ENCODE measurements at places on chromosomes 1 and 21.

GRCh38 chr1:2235300-2235998 lies 7.3 kb downstream of the SKI start:
- DNase-seq: no peak

GRCh38 chr1:156668801-156669637 lies 8.2 kb downstream of the NES start:
- no peak for DNase-seq

DNA sequence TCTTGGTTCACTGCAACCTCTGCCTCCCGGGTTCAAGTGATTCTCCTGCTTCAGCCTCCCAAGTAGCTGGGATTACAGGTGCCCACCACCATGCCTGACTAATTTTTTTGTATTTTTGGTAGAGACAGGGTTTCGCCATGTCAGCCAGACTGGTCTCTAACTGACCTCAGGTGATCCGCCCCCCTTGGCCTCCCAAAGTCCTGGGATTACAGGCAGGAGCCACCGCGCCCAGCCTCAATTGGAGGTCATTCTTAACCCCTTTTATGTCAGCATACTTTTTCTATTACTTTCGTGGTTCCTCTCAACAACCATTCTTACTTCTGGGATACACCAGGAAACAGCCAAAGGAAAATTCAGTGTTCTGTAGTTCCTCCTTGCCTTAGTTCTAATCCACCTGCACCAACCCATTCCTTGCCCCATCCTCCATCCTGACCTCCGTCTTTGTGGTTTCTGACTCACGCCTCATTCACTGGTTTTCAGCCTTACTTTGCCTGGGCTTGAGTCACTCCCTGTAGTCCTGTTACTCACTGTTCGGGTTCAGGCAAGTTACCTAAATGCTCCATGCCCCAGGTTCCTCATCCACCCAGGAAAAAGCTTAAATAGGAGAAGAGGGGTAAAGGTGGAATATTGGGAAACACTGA lies 12.9 kb upstream of the BCL10 start:
- DNase-seq: no peak

- DNase-seq: no peak
Observed at GRCh38 chr21:37528150-37528937, 161.8 kb downstream of the DYRK1A start.

DNA sequence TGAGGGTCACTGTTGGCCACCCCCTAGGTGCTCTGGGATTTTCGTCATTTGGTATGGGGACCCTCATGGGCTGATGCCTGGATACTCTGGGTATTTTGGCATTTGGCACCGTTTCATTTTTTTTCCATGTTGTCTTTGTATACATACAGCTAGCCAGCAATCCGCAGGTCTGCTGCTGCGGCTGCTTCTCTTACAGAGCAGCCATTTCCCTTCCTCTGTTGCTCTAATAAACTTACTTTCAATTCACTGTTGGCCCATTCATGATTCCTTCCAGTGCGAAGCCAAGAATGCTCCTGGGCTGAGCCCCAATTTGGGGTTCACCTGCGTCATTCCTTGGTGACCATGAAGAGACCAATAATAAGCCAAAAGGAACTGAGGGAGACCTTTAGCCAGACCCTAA lies 21.5 kb downstream of the GON4L start:
- no peak for DNase-seq

DNA sequence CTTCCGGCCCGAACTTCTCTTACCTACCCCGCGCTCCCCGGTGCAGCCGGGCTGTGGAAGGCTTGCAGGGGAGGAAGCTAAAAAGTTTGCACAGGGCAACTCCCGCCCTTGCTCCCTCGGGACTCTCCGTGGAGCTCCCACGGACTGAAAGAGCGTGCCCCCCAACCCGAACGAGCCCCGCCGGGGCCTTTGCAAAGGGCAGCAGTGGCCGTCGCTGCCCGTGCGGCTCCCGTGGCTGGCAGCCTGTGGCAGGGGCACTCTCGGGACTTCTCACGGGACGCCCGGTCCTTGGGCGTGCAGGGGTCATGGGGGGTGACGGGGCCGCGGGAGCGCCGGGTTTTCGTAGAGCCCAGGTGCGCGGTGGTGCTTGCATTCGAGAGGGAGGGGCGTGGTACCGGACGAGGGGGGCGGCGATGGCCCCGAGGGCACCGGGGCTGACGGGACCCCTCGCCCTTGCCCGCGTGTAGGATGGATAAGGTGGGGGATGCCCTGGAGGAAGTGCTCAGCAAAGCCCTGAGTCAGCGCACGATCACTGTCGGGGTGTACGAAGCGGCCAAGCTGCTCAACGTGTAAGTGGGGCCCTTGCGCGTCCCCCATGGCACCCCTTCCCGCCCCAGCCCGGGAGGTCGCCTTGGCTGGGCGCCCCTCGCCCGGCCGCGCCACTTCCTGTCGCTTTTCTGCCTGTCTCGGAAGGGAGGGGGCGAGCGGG lies 711 bp downstream of the GADD45A start:
- peak; percentile 51 for DNase-seq

DNA sequence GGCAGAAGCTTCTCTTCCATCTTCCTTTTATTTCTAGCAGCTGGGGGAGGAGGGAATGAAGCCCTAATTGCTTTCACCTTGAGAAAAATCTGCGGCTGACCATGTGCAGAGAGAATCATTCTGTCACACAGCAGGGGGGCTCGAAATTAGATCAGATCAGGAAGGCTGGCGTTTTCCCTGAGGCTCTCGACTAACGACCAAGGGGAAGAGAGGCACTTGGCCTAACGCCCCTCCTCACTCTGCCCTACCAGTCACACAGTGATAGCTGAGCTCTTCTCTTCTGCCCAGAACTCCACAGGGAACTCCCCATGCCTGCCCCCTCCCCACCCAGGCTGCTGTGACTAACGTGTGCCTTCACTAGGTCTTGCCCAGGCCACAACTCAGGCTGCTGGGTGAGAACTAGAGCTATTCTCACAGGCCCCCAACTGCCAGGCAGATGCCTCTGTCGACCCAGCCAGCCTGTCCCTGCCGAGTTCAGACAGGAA lies 26.5 kb upstream of the KHDRBS1 start:
- no peak for DNase-seq

DNA sequence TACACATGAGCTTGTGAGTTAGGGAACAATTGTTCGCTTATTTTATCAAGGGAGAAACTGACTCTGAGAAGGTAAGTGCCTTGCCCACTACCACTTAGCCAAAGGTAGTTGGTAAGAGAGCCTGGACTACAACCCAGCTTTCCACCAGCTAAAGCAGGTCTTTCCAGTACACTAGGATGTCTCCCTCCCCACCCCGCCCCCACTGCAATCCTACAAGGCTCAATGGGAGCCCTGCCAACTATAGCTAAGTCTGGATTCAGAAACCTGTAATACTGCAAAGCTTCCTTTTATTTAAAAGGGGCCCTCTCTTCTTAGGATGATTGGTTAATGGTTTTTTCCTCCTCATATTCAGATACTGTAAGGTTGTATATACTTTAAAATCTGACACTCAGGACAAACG lies 102.0 kb upstream of the C8B start:
- DNase-seq: no peak

- no peak for DNase-seq
Observed at GRCh38 chr1:2975466-2976179, 45.6 kb upstream of the ACTRT2 start.

DNA sequence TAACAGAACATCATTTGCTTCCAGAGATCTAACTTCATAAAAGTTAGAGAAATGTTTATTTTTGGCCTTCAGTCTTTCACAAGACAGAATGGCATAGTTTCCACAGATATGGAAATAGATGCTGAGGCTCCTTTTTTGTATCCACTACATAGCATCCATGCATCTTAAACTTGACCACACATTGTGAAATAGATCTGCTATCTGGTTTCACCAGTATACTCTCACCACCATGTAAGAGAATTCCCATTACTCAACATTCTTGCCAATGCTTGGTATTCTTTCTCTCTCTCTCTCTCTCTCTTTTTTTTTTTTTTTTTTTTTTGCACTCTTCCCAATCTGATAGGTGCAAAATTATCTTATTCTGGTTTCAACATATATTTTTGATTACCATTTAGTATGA lies 52.1 kb upstream of the PRMT6 start:
- DNase-seq: no peak

GRCh38 chr1:12629511-12629956 lies 11.5 kb upstream of the DHRS3 start:
- no peak for DNase-seq

DNA sequence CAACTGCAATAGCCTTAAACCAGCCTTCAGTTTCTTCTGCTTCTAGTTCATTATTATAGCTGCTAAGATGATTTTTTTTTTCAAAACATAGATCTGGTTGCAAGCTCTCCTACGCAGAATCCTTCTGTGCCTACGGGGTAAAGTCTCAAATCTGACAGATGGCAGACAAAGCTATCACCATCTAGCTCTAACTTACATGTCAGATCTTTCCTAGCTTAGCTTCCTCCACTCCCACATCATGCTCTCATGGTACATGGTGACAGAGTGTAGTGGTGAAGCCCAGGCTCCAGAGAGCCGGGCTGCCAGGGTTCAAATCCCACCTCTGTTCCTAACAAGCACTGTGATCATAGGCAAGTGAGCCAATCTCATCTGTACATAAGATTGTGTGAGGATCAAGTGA lies 24.2 kb upstream of the GUCA2B start:
- no peak for DNase-seq

GRCh38 chr1:190940951-190941350 lies 463.3 kb upstream of the BRINP3 start:
- DNase-seq: no peak

- DNase-seq: no peak
Observed at GRCh38 chr1:162908780-162909179, 47.8 kb upstream of the CCDC190 start.

DNA sequence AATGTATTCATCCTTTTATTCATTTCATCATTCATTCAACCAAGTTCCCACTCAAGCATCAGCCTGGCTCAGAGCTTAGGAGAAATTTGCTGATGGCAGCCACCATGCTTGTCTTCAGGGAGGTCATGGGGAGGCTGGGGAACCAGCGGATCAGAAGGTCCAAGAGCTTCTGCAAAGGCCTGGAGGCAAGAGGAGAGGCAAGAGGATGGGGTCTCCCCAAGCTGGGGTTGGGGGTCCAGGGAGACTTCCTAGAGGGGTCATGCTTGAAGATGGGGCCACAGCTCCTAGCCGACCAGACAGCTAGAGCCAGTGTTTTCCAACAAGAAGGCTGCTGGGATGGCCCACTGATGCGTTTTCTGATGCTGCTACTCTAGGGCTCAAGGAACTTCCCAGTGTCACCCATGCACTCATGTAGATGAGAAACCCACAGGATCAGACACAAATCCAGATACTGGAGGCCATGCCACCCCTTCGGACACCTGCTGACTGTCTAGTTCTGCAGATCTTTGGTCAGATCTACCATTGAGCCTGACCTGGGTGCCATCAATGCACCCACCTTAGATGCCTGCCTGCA lies 315.2 kb downstream of the AJAP1 start:
- DNase-seq: no peak

DNA sequence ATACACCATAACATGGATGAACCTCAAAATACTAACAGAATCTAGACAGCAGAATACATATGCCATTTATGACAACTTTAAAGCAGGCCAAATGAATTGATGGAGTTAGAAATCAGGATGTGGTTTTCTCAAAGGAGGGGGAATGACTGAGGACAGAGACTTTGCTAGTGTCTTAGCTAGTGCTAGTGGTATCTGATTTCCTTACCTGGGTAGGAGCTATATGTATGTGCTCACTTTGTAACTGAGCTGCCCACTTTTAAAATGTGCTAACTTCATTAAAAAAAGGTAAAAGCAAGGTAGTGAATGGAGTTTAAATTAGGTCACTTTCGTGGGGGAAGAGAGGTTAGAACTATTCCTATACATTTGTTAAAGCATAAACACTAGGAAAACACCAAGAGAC lies 2.6 kb downstream of the GTF2B start:
- DNase-seq: no peak

DNA sequence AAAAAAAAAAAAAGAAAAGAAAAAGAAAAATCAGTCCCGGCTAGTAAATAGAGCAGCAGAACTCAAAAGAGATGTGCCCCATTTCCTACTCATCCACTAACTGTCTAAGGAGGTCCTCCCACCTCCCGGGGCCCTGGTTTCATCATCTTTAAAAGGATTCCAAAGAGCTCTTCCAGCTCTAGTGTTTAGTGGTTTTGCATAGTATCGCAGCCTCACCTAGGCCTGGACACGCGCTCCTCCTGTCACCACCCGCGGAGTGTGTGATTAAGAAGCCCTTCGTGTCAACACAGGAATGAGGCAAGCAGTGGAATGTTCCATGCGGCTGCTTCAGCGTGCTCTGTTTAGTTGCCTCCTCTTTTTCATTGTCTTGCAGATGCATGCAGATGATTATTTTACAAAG lies 49.0 kb downstream of the LBR start:
- no peak for DNase-seq

DNA sequence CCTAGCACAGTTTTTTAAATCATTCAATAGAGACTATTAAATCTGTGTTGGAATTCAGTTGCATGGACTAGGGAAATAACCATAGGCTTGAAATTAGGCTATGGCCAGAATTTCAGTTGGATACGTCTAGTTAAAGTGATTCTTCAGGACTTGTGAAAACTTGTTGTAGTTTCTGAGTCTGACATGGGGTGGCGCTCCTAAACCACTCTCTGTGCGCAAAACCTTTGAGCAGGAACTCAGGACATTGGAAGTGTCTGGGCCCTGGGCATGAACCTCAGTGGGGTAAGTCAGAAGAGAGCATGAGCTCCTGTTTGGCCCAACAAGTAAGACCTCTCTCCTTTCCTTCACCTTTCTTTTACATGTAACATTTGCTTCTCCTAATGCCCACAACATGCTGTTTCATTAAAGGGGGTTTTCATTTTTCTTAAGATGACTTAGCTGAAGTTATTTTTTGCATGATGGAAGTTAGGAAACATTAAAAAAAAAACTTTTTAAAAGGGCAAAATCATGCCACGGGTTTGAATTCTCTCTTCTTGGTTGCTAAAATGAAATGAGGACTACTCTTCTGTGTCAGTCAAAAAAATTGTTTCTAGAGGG lies 17.1 kb upstream of the CCDC190 start:
- peak; percentile 51 for DNase-seq

- no peak for DNase-seq
Observed at GRCh38 chr1:162169031-162169790, 99.7 kb downstream of the NOS1AP start.

- no peak for DNase-seq
Observed at GRCh38 chr1:78464449-78464891, 26.3 kb upstream of the PTGFR start.

GRCh38 chr1:77659879-77660593 lies 22.4 kb downstream of the ZZZ3 start:
- DNase-seq: no peak

- DNase-seq: peak; percentile 60
Observed at GRCh38 chr1:204127597-204128242, 24.1 kb downstream of the ETNK2 start.

DNA sequence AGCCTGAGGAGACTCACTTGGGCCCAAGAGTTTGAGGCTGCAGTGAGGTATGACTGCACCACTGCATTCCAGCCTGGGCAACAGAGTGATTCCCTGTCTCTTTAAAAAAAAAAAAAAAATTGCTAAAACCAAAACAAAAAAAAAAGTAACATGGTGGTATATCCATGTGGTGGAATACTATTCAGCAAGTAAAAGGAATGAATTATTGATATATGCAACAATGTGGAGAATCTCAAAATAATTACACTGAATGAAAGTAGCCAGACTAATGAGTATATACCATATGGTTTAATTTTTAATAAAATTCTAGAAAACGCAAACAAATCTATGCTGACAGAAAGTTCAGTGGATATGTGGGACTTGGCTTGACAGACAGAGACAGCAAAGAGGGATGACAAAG lies 80.3 kb upstream of the DMRTA2 start:
- DNase-seq: no peak

Data from colonic mucosa (tissue), 4 donors.